ENCODE measurements at places on chromosomes 2 and 18.

- DNase-seq, result no peak
These were observed 50.2 kb downstream of the UNC80 start for GRCh38 chr2:209821806-209822205.

DNA sequence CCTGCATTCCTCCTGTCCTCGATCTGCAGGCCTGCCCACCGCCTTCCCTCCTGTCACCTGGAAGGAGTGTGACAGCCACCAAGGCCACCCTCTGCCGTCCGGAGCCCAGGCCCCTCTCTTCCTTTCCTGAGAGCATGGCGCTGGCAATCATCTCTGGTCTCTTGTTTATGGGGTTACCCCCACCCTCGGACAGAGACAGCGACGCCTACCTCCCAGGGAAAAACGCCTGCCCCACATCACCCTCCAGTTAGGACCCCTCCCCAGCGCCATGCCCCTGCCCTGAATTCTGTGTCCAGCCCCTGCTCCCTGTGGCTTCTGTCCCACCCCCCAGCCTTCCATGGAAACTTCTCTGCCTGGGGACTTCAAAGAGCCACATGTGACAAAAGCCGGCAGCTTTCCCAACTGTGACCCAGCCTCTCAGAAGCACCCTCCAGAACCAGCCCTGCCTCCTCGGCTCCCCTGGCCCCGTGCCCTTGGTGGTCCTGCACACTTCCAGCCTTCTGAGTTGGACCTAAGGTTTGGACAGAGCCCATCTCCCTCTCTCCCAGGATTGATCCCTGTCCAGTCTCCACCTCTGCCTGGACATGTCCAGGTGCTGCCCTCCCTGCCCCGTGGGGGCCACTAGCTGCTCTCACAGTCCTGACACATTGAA is 145.0 kb upstream of the HDAC4 start:
- peak; percentile 15 for DNase-seq

DNA sequence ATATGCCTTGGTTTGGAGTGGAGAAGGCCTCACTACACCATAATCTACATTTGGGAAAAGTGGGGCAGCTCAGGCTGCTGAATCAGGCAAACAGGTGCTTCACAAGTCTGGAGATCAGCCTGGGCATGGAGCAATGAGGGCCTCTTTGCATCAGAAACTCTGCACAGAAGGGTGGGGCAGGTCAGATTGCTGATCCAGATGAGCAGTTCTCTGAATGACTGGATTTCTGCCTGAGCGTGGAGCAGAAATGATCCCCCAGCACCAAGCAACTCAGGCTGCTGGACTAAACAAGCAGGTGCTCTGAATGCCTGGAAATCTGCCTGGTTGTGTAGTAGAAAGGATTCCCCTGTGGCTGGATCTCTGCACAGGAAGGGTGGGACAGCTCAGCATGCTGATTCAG is 605.3 kb upstream of the ZNF804A start:
- DNase-seq, result peak; percentile 18

- DNase-seq, result no peak
These were observed 7.8 kb downstream of the COLEC11 start for GRCh38 chr2:3602553-3603339.

GRCh38 chr2:135909976-135910375 is 33.7 kb upstream of the MCM6 start:
- no peak for DNase-seq

DNA sequence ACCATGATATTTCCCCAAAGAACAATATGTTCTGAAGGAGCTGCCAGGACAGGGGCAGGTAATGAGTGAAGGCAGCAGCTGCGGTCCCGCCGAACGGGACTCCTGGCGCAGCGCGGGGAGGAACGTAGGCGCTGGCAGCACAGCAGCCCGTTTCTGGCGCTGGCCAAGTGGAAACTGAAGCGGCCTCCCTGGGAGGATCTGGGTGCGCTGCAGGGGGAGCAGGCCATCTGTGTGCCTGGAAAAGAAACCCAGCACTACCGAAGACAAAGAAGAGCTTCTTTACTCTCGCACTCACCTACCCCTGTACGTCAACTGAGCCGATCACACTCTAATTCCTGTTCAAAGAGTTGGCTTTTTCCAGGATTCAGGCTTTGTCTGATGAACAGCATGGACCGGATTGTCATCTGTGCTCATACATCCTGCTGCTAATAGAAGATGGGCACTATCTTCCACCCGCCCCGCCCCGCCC is 11.8 kb downstream of the G6PC2 start:
- peak; percentile 73 for DNase-seq

DNA sequence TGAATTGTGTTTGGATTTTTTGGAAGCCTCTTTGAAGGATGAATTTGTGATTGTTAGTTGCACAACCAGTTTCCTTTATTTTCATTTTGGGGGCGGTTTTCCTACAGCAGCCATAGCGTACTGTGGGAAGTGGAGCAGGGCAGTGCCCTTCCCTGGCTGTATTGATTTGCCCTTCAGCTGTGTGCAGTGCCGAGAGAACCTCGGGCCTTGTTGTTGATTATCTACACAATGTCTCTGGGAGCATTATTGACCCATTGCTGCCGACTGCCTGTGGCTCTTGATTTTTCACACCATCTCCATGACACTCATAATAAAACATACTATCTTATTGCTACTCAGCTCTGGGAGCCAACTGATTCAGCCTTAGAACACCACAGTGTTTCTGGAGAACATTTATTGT is 162.2 kb upstream of the BOD1L2 start:
- DNase-seq, result no peak

- no peak for DNase-seq
These were observed 40.5 kb upstream of the REL start for GRCh38 chr2:60840880-60841279.

DNA sequence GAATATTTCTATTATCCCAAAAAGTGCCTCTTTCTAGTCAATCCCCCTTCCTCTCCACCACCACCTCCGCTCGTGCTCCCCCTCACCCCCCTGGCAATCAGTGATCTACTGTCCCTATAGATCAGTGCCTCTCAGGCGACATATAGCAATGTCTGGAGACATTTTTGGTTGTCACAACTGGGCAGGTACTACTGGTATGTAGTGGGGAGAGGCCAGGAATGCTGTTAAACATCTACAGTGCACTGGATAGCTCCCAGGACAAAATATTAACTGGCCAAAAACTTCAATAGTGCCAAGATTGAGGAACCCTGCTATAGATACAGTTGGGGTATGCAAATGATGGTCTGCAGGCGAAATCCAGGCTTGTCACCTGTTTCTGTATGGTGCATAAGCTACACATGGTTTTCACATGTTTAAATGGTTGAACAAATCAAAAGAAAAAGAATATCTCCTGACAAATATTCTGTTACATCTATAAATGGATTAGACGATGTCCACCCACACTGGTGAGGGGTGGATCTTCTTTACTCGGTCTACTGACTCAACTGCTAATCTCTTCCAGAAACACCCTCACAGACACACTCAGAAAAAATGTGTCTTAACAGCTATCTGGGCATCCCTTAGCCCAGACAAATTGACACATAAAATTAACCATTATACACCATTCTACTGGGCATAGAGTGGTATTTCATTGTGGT is 25.5 kb downstream of the DPYSL5 start:
- DNase-seq, result no peak

- no peak for DNase-seq
These were observed 37.2 kb downstream of the AGPS start for GRCh38 chr2:177429688-177430325.
